ENCODE measurements at places on chromosomes 3 and 15. TPM values are rescaled to one million over a fixed set of nuclear protein-coding genes. Genes with fewer than 3 reads are reported as not detected.

The GOLGA6L7 gene
- total RNA-seq = not detected

The PLA2G4E gene
- total RNA-seq = 5.1 TPM

The OGG1 gene
- total RNA-seq = 16.2 TPM

The P3H2 gene
- total RNA-seq = 5.4 TPM

The LRRC2 gene
- not detected for total RNA-seq

The SPINK8 gene
- total RNA-seq = not detected

The FETUB gene
- total RNA-seq = 2.8 TPM

The DUSP7 gene
- total RNA-seq = 66.7 TPM

The ECE2 gene
- not detected for total RNA-seq

All from airway epithelial cell (primary cell).